HS-5 (cell line): ENCODE measurements at places on chromosomes 13 and 19.

DNA sequence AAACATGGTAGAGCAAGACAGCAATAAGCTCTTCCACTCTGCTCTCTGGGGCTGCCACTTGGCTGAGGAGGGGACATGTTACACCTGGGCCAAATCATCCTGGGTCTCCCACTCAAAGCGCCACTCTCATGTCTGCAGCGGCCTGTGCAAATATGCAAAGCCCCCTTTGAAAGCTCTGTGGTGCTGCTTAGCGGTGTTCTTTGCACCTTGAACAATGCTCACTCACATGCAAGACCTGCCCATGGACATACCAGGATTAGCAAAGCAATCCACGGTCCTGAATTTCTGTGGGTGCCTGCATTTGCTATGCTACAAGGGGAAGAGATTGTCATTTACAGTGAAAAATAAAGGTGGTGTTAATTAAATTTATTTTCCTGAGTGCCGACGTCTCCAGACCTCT is 48.6 kb downstream of the MRPL57 start:
- no peak for DNase-seq

DNA sequence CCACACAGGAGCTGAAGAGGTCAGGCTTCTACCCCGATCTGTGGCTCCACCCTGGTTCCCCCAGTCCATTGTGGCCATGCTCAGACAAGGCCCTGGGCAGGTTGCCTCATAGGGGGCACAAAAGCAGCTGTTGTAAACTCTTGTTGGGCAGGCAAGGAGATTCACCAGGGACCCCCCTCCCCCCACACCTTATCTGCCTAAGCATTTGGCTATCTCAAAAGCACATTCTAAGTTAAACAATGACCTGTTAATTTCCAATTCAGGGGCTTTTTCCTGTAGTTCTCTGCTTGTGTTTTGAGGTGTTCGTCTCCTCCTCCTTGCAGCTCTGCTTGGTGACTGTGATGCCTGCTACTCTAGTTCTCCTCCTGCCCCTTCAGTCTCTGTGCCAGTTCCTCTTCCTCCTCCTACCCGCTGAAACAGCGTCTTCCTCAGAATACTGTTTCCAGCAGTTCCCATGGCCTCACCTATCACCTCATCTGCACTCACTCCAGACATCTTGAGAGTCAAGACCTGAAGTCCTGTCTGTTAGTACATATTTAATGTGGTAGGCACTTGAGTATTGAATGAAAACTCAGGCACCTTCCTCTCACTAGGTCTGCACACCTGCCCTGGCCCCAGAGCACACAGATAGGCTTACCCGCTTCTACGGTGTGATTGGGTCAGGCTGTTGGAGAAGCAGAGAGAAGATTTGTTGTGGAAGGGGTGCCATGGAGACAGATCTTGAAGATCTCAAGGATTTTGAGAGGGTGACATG is 31.7 kb downstream of the SPATA13 start:
- no peak for DNase-seq

DNA sequence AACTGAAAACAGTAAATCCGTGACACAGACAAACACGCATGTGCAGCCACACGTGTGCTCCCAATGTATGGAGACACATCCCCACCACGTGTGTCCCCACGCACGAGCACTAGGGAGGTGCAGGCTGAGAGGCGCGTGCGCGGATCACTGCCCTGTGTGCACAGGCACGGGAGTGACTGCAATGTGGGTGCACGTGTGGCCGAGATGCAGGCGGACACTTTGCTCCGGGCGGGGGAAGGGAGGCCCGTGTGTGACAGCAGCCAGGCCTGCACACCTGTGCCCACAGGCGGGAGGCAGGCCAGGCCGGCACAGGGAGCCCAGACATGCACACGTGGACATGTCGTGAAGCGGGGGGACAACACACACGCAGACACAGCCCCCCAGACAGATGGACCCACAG is 77.0 kb downstream of the PTPRS start:
- DNase-seq = no peak

DNA sequence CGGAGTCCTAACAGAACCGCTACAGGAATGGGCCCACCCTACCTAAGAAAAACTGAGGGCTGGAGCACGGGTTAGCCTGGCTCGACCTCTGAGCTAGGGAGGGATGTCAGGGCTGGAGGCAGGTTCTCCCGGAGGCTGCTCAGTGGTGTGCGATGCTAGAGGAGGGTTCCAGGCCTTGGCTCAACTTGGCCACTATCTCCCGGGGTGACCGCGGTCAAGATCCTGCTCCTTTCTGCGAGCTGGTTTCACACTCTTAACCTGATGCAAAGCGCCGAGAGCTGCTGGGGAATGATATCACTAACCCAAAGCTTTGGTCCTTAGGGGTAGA is 301 bp downstream of the POP4 start:
- no peak for DNase-seq

- DNase-seq = no peak
These were observed 79.3 kb upstream of the GPR183 start for GRCh38 chr13:99386495-99386894.

- DNase-seq = no peak
These were observed 39.9 kb upstream of the CEACAM8 start for GRCh38 chr19:42634409-42635232.

DNA sequence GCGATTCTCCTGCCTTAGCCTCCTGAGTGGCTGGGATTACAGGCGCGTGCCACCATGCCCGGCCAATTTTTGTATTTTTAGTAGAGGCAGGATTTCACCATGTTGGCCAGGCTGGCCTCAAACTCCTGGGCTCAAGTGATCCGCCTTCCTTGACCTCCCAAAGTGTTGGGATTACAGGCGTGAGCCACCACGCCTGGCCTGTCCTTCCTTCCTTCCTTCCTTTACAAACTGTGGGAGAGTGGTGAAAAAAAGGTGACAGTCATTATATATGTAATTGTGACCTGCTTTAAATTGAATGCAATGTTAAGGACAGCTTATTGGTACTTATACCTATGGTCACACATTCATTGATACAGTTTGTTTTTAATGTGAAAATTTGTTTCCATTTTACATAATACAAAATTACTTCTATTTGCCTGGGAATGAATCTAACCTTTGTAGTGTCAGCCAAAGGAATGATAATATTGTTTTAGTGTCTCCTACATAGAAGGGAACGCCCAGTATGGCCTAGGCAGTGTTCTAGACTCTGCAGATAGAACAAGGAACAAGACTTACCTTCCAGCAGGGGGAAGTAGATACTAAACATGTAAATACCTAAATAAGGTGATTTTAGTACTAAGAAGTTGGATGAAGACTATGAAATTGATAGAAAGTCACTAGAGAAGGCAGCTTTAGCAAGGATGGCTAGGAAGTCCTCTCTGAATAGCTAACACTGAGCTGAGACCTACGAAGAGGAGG is 146.3 kb downstream of the GGACT start:
- no peak for DNase-seq

DNA sequence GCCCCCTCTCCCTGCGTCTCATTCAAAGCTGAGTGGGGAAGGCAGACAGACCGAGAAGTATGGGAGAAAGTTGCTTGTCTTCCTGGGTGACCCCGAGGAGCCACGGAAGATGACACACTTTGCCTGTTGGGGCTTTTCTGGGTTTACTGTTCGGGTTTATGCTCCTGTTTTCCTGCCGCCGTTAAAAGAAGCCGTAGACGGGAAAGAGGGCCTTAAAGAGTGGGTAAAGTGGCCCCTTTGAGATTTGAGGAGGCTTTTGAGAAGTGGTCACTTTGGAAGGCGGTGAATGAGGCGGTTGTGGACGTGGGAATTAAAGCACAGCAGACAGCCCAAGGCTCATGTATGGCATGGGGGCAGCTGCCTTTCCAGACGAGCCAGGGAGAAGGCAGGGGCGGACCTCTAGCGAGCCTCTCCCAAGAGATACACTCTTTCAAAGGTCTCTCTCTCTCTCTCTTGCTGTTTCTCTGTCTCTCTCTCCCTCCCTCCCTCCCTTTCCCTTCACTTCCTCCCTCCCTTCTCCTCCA is 493 bp upstream of the LHFPL6 start:
- no peak for DNase-seq

GRCh38 chr13:45654633-45655349 is 39.3 kb upstream of the ERICH6B start:
- no peak for DNase-seq
